ENCODE measurements at places on chromosomes 5 and 9. TPM values are rescaled to one million over a fixed set of nuclear protein-coding genes. Genes with fewer than 3 reads are reported as not detected.

- H3K4me1 ChIP-seq, result peaks cover 4% of the 10 kb centered on the region
- H3K4me3 ChIP-seq, result no peak overlapping the region
- H3K27ac ChIP-seq, result no peak overlapping the region
- no peaks in the 10 kb centered on the region for H3K27me3 ChIP-seq
- DNase-seq, result no peak
Measured at GRCh38 chr5:34687269-34688011, 31.3 kb downstream of the RAI14 start.

DNA sequence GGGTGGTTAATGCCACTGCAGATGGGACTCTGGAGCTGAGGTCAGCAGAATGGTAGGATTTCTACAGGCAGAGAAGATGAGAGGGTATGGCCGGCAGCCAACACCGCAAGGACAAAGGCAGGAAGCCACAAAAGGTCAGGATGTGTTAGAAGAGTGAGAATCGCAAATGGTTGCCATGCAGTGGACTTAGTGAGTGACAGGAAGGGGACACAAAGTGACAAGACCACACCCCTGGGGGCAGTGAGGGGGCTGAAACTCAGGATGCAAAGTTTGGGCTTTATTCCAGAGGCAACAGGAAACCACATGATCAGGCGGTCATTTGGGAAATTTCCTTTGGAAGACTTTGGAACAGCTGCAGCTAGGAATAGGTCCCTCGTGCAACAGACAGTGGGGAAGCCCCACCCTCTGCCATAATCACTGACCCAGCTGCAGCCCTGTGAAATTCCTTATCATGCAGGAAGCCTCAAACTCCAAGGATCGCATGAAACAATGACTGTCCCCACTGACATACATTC, 14.2 kb upstream of the CCDC180 start:
- H3K4me1 ChIP-seq, result peaks cover 35% of the 10 kb centered on the region
- H3K27me3 ChIP-seq, result no peaks in the 10 kb centered on the region
- peak overlapping the region; percentile 75 for H3K27ac ChIP-seq
- DNase-seq, result peak; percentile 55
- no peak overlapping the region for H3K4me3 ChIP-seq
- H3K36me3 ChIP-seq, result no peaks in the 10 kb centered on the region

DNA sequence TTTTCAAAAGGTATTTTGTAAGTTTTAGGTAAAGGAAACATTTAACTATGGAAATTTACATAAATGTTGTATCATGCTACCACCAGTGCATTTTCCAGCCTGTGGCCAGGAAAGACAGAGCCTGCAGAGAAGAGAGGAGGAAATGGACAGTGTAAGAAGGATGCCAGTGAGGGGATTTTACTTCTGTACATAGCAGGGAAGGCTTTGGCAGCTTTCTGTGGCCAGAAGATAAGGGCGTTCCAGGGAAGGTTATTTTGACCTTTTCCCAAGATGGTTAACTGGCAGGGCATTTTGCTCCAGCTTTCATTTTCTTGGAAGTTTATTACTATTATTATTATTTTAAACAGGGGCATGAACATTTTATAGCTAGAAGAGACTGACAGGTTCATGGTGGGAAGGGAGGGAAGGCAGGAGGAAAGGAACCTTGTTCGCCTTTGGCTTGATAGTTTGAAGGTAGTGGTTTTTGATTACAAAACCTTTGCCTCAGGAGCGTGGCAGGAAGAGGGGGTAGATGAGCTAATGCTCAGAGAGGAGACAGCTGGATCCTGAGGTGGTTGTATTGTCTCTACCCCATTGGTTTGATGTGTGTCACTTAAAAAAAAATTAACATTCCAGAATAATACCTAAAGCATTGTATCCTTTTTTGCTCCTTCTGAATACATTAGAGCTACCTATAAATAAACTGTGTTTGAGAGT, 4.1 kb downstream of the ISOC1 start:
- H3K4me3 ChIP-seq, result peak overlapping the region; percentile 96
- peaks cover 80% of the 10 kb centered on the region for H3K4me1 ChIP-seq
- no peak for DNase-seq
- no peaks in the 10 kb centered on the region for H3K36me3 ChIP-seq

Gene ZDHHC11B
- 13.8 TPM for total RNA-seq

DNA sequence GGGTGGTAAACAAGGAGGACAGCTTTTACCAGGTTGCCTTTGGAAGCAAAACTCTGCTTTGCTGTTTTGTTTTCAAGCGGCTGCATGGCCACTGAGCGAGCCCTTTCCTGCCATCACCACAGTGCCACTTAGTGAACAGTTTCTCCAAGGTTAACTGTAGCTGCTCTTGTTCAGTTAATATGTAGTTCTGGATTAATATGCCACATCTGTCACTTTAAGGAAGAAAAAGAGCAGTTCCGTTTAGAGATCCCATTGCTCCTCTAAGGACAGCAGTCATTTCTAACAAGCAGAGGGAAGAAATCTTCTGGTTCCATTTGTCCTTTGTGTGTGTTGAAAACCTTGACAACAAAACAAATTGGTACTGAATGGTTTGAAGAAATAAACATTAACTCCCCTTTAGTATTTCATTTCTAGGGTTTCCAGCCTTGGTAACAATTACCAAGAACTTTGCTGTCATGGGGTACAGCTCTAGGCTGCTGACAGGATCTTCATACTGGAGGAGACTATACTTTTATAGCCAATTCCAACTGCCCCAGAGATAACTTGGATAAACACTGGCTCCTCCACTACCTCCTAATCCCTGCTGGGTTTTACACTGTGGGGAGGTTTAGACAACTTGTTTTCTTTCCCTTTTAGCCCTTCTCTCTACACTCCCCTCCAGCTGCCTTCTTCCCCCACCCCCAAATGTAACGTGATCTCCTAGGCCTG, 10.3 kb upstream of the ABL1 start:
- no peak for DNase-seq
- peaks cover 29% of the 10 kb centered on the region for H3K4me1 ChIP-seq
- peak overlapping the region; percentile 4 for H3K4me3 ChIP-seq
- H3K36me3 ChIP-seq, result no peaks in the 10 kb centered on the region
- H3K27me3 ChIP-seq, result no peaks in the 10 kb centered on the region

Gene DNAH5
- 0.53 TPM for total RNA-seq

GRCh38 chr5:150644058-150644457, 3.6 kb downstream of the SYNPO start:
- H3K27me3 ChIP-seq, result no peaks in the 10 kb centered on the region
- H3K27ac ChIP-seq, result peak overlapping the region; percentile 98
- peak overlapping the region; percentile 53 for H3K4me3 ChIP-seq
- peaks cover 100% of the 10 kb centered on the region for H3K4me1 ChIP-seq

GRCh38 chr5:1131191-1131621, 19.3 kb upstream of the SLC12A7 start:
- no peaks in the 10 kb centered on the region for H3K36me3 ChIP-seq
- H3K4me3 ChIP-seq, result no peak overlapping the region

GRCh38 chr5:103254921-103255320, 3.6 kb upstream of the MACIR start:
- no peak for DNase-seq
- no peak overlapping the region for H3K4me3 ChIP-seq
- H3K4me1 ChIP-seq, result peaks cover 7% of the 10 kb centered on the region
- H3K36me3 ChIP-seq, result no peaks in the 10 kb centered on the region

GRCh38 chr9:35813434-35814105, 1.3 kb downstream of the HINT2 start:
- H3K4me3 ChIP-seq, result no peak overlapping the region
- no peaks in the 10 kb centered on the region for H3K27me3 ChIP-seq
- no peak for DNase-seq

- no peak for DNase-seq
- no peaks in the 10 kb centered on the region for H3K27me3 ChIP-seq
- H3K36me3 ChIP-seq, result no peaks in the 10 kb centered on the region
- H3K4me1 ChIP-seq, result peaks cover 8% of the 10 kb centered on the region
- H3K4me3 ChIP-seq, result no peak overlapping the region
Measured at GRCh38 chr9:111836311-111836710, 41.6 kb upstream of the SHOC1 start.

GRCh38 chr5:93307557-93307956, 273.5 kb downstream of the NR2F1-AS1 start:
- H3K36me3 ChIP-seq, result no peaks in the 10 kb centered on the region
- H3K27me3 ChIP-seq, result no peaks in the 10 kb centered on the region
- H3K4me1 ChIP-seq, result peaks cover 25% of the 10 kb centered on the region
- no peak overlapping the region for H3K27ac ChIP-seq
- DNase-seq, result no peak
- H3K4me3 ChIP-seq, result no peak overlapping the region

- H3K4me1 ChIP-seq, result no peaks in the 10 kb centered on the region
- no peaks in the 10 kb centered on the region for H3K36me3 ChIP-seq
- H3K27me3 ChIP-seq, result peaks cover 5% of the 10 kb centered on the region
- H3K4me3 ChIP-seq, result no peak overlapping the region
- no peak overlapping the region for H3K27ac ChIP-seq
- peak; percentile 5 for DNase-seq
Measured at GRCh38 chr5:538801-539468, 14.7 kb upstream of the SLC9A3 start.

DNA sequence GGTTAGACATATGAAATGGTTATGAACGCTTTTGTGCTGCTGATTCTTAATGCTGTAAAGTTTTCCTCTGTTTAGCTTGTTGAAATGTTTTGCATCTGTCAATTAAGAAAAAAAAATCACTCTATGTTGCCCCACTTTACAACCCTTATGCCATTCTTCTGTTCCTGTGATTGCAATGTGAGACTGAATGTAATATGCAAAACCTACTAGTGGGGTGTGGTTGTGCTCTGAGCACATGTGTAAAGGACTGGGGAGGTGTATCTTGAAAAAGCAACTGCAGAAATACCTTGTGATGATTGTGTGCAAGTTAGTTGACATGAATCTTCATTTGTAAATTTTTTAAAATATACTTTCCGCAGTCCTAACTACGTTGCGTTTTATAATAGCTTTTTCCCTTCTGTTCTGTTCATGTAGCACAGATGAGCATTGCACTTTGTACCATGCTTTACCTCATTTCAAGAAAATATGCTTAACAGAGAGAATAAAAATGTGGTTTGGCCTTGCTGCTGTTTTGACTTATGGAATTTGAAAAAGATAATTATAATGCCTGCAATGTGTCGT, 357.0 kb upstream of the PIK3R1 start:
- no peaks in the 10 kb centered on the region for H3K27me3 ChIP-seq
- H3K4me3 ChIP-seq, result no peak overlapping the region
- no peaks in the 10 kb centered on the region for H3K4me1 ChIP-seq
- H3K36me3 ChIP-seq, result no peaks in the 10 kb centered on the region

DNA sequence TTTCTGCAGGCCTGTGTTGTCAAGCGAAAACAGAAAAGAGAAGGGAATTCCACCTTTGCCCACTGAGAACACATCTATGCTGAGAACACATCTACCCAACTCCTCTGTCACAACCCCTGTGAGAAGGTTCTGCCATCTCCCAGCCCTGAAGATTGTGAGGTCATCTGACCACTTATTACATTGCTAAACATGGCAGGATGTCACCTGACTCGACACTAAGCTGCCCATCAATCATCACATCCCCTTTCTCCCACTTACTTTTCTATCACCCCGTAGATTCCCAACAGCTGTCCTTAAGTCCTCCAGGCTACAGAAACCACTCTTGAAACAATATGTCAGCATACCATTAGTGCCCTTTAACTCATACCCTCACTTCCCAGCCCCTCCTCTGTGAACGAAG, 64.2 kb upstream of the PRSS3 start:
- H3K4me3 ChIP-seq, result no peak overlapping the region
- DNase-seq, result no peak
- no peaks in the 10 kb centered on the region for H3K36me3 ChIP-seq

DNA sequence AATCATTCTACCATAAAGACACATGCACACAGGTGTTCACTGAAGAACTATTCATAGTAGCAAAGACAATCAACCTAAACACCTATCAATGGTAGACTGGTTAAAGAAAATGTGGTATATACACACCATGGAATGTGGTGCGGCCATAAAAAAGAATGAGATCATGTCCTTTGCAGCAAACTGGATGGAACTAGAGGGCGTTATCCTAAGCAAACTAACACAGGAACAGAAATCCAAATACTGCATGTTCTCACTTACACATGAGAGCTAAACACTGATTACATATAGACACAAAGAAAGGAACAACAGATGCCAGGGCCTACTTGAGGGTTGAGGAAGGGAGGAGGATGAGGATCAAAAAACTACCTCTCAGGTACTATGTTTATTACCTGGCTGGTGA, 103.8 kb downstream of the DRD1 start:
- H3K4me3 ChIP-seq, result no peak overlapping the region
- no peak for DNase-seq
- no peaks in the 10 kb centered on the region for H3K36me3 ChIP-seq
- no peak overlapping the region for H3K27ac ChIP-seq
- H3K4me1 ChIP-seq, result peaks cover 3% of the 10 kb centered on the region

GRCh38 chr9:20771729-20772128, 87.7 kb downstream of the FOCAD start:
- H3K27me3 ChIP-seq, result no peaks in the 10 kb centered on the region
- H3K36me3 ChIP-seq, result no peaks in the 10 kb centered on the region
- H3K27ac ChIP-seq, result no peak overlapping the region
- DNase-seq, result no peak

Gene SLC22A4
- total RNA-seq, result 0.39 TPM

DNA sequence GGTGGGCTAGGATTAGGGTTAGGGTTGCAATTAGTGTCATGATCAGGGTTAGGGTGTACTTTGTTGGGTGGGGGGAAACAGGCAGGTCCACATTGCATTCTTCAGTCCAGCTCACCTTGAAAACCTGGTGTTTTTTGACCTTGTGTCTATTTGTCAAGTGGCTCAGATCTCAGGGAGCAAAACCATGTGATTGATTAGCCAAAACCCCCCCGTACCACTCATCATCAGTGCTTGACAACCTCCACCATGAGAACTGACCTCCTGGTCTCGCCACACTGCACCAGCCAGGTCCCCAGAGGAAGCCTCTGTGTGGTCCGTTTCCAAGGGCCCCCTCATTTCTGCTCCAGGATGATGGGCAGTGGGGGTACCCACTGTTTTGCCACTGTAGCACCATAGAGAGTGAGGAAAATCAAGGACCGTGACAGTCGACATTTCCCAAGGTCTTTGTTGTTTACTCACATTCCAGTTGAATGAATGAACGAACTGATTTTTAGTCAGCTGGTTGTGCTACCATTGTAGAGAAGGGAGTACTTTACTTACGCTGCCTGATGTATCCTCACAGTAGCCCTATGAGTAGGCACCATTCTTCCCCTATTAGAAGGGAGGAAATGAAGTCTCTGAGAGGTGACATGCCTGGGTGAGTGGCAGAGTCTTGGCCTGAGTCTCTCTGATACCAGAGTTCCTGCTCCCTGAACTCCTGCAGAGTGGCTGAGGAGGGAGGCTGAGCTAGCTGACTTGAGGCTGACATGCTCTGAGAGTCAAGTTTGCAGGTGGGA, 84.8 kb downstream of the RAD23B start:
- H3K27me3 ChIP-seq, result no peaks in the 10 kb centered on the region
- H3K4me1 ChIP-seq, result no peaks in the 10 kb centered on the region
- no peak overlapping the region for H3K27ac ChIP-seq
- H3K36me3 ChIP-seq, result no peaks in the 10 kb centered on the region
- no peak for DNase-seq

GRCh38 chr9:89592963-89593726, 11.7 kb upstream of the GADD45G start:
- H3K27me3 ChIP-seq, result peaks cover 14% of the 10 kb centered on the region
- H3K27ac ChIP-seq, result no peak overlapping the region
- no peak for DNase-seq
- H3K4me3 ChIP-seq, result no peak overlapping the region

GRCh38 chr5:10046676-10047075, 203.0 kb downstream of the ATPSCKMT start:
- no peak overlapping the region for H3K27ac ChIP-seq
- no peak overlapping the region for H3K4me3 ChIP-seq
- H3K36me3 ChIP-seq, result no peaks in the 10 kb centered on the region
- H3K4me1 ChIP-seq, result no peaks in the 10 kb centered on the region
- no peaks in the 10 kb centered on the region for H3K27me3 ChIP-seq

Gene UNC5A
- not detected for total RNA-seq

- no peak overlapping the region for H3K27ac ChIP-seq
- no peak for DNase-seq
- H3K27me3 ChIP-seq, result no peaks in the 10 kb centered on the region
- no peak overlapping the region for H3K4me3 ChIP-seq
Measured at GRCh38 chr9:107153336-107153735, 129.7 kb upstream of the RAD23B start.

Gene GARIN3
- total RNA-seq, result not detected
